Nephron progenitor cell (in vitro differentiated cells): ENCODE measurements at places on chromosomes 2 and 18.

- DNase-seq, result no peak
These were observed 4.7 kb downstream of the CDH19 start for GRCh38 chr18:66599190-66599589.

GRCh38 chr2:35463805-35464596, 891.6 kb upstream of the CRIM1 start:
- DNase-seq, result no peak

DNA sequence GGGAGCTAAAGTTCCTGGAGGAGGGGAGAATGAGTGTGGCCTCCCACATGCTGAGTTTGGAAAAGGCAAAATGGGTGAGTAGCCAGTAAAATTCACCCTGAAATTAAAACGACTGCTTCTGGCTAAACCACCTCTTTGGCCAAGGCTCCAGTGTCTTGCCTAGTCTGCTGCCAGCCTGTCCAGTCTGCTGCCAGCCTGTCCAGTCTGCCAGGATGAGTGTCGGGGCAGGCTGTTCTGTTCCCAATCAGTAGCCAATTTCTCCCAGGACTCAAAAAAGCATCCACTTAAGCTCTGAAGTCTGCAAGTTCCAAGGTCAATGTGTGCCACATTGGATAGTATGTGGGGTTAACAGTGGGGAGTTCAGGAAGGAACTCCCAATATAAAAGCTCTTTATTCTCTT, 134.6 kb upstream of the KLHL29 start:
- DNase-seq, result no peak

GRCh38 chr2:7338961-7339360, 421.7 kb downstream of the RNF144A start:
- no peak for DNase-seq

- DNase-seq, result peak; percentile 65
These were observed 17.9 kb downstream of the CAPN10 start for GRCh38 chr2:240604291-240604938.

- peak; percentile 15 for DNase-seq
These were observed 26.9 kb upstream of the DTNB start for GRCh38 chr2:25700221-25700660.

- DNase-seq, result no peak
These were observed 437.0 kb upstream of the ETAA1 start for GRCh38 chr2:66960161-66960560.

GRCh38 chr2:100252811-100253698, 69.2 kb downstream of the LONRF2 start:
- no peak for DNase-seq

DNA sequence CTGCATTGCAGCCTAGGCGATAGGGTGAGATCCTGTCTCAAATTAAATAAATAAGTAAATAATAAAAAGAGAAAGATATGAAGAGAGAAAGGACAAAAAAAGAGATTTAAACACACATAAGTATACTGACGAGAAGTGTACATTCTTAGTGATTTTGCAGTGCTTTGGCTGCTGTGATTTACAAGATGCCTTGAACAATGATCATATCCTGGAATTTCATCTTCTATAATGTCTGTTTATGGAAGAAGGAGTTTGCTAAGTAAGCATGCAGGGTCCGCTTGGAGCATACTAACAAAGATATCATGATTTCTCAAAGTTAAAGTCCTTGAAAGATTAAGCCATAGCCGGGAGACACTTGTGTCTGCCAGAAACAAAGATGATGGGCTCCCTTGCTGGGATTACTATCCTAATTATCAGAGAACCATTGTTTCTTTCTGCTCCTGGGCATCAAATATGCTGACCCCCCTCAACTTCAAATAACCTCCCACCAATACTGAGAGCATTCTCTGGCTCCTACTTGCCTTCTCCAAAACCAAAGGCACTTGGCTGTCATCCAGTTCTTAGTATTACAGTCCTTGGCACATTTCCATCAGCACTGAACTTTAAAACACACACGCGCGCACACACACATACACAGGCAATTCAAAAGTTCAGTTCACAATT, 47.5 kb upstream of the STAM2 start:
- DNase-seq, result no peak

- DNase-seq, result no peak
These were observed 83.6 kb downstream of the ASXL2 start for GRCh38 chr2:25794544-25795276.

GRCh38 chr18:9910661-9911060, 3.2 kb upstream of the VAPA start:
- DNase-seq, result no peak

GRCh38 chr2:45776160-45776955, 124.9 kb downstream of the PRKCE start:
- DNase-seq, result no peak

- no peak for DNase-seq
These were observed 4.4 kb downstream of the DLX2 start for GRCh38 chr2:172098287-172098649.

DNA sequence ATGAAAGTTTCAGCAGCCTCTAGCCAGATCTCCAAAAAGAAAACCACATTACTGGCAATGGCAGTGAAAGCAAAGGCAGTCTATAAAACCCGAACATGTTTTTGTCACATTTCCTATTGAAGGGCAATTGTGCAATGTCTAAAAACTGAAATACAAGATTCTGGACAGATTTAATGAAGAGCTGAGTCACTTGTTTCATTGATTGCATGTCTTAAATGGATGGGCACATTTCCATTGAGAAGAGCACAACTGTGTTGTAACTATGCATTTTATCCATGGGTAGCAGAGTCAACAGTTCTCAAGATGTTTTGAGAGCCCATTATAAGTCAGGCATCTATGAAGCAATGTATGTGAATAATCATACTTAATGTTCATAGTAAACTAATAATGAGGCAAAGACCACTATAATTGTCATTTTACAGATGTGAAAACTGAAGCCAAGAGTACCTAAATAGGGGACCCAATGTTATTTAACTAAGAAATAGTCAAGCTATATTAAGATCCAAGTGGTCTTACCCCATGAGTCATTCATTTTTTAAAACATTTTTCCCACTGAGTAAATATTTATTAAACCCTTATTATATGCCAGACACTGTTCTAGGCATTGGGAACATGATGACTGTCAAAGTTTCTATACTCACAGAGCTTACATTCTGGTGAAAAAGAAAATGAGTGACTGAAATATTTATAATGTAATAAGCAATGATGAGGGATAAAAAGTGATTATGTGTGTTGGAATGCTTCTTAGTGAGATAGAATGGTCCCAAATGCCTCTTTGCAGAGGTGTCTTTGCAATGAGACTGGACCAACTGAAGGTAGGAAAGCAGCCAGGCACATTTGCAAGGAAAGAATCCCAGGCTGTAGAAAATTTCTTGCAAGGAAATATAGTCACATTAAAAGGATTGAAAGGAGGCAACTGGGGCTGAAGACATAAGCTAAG, 818.9 kb upstream of the ACVR2A start:
- no peak for DNase-seq

- no peak for DNase-seq
These were observed 45.5 kb upstream of the MSH2 start for GRCh38 chr2:47357483-47357882.

DNA sequence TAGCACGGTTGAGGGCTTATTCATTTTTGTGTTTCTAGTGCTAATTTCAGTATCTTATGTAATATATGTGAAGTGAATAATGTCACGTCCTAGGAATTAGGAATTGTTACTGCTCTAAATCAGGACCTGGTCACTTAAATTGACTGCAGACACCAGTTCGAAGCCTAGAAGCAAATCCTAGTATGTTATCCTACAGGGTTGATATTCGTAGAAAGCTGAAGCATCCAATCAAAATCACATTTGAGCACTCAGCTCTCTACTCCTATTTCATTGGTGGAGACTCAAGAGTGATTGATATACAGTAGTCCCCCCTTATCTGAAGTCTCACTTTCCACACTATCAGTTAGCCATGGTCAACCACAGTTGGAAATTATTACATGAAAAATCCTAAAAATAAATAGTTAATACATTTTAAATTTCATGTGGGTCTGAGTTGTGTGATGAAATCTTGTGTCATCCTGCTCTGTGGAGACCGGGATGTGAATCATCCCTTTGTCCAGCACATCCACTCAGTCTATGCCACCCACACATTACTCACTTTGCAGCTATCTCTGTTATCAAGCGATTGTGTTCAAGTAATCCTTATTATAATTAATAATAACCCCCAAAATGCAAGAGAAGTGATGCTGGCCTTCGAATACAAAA, 35.2 kb upstream of the SCN9A start:
- DNase-seq, result no peak

GRCh38 chr18:48962994-48963561, 12.3 kb upstream of the SMAD7 start:
- no peak for DNase-seq

DNA sequence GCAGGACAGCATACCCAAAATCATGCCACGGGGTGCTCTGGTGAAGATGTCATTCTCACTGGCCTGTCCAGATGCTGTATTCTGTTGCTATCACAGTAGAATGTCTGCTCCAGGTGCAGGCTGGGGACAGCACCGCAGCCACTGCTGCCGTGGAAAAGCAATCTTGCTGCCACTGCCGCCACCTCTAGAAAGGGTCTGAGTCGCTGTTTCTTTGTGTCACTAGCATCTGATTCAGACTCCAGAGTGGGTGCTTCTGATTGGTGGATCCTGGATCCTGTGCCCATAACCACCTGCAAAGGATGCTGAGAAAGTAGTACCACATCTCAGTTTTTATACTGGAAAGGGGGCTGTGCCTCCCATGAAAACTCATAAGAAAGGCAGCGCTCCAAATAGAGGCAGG, 45.3 kb upstream of the CTLA4 start:
- DNase-seq, result no peak

DNA sequence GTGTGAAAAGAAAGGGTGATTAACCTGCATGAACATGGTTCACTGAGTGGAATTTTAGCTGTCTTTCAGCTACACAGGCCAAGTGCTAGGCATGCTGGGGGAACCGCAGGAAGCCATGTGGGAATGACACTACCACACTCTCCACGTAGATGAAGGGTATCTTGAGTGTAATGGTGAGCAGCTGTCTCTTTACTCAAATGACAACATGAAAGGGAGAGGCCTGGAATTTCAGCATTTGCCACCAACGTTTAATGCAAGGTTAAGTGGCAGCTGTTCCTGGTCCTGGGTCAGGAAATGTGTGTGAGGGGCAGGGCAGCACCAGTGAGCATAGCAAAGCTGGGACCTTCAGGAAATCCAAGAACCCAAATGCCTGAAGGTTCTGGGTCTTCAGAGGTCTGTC, 588.4 kb downstream of the SLC4A3 start:
- no peak for DNase-seq

- no peak for DNase-seq
These were observed 155.2 kb downstream of the IRS1 start for GRCh38 chr2:226644399-226644865.

DNA sequence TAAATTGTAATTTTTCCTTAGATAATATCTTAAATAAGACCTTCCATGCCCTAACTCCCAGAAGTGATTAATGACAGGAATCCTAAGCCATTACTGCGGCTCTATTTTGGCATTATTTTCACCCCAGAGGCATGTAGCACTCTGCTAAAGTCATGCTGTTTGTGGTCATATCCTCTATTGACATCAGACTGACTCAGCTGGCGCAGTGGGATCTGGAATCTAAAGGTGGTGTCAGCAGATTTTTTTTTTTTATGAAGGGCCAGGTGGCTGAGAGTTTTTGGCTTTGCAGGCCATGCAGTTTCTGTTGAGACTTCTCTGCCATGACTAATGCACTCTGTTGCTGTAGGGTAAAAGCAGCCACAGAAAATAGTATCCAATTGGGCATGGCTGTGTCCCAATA, 64.1 kb upstream of the ACVR1C start:
- DNase-seq, result no peak

DNA sequence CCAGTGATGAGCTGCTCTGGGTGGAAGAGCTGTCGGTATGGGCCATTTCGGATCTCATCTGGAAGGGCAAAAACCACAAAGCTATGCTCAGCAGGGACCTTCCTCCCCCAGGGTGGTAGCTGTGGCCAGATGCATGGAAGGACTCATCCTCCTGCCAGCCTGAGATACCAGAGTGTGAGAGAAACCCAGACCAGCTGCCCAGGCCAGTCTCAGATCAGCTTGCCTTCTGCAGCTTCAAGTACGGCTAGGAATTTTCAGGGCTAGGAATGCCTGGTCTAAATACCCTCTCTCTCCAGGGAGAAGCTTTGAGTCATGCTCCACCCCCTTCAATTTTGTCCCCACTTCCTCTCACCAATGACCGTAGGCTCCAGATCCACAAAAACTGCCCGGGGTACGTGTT, 1.4 kb upstream of the TUBA4B start:
- DNase-seq, result no peak

DNA sequence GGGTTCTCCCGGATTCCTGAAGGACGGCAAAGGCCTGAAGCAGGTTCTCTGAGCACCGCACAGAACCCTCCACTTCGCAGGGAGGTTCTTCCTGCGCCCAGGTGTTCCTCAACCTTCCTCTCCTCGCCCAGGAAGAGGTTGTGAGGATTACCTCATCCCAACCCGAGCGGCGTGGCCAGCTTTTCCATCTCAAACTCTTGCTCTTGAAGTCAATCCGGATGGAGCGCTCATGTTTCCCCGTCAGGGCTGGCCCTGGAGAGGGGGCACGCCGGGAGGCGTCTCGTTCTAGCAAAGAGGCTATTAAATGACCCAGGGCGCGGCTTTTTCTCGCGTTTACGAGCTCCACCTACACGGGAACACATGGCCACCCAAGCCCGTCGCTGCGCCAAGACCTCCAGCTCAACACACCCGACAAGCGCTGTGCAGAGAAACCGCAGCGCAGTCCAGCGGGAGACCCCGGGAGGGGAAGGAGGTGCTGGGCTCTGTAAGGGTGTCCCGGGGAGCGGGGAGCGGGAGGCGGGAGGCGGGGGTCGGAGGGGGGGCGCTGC, 540 bp upstream of the RAB10 start:
- peak; percentile 63 for DNase-seq

- DNase-seq, result no peak
These were observed 177.1 kb upstream of the HAAO start for GRCh38 chr2:42969231-42970150.

- no peak for DNase-seq
These were observed 512.8 kb upstream of the POU3F3 start for GRCh38 chr2:104340879-104341828.

DNA sequence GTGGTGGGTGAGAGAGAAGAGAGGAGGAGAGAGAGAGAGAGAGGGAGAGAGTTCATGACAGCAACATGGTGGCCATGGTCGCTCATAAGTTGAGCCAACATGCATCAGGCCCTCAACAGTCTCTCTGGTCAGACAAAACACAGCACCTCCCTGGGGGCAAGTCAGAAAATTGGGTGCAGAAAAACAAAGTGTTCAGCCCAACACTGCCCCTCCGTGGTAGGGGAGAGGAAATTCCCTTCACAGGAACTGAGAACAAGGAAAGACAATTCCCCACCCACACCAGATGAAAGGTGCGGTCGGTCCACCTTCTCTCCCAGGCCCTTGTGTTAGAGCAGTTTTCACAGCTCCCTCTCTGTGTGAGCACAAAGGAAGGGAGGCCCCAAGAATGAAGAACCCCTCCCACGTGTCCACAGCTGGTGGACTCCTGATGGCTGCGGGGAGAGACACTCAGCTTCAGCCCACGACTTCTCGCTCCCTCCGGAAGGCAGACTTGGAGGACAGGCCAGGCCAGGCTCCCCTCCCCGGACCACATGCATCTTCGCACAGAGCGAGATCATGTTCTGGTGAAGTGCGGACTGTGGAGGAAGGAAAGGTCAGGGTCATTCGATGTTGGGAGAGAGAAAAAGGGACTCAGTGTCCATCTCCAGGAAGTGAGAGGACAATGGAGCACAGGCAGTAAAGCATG, 181.7 kb downstream of the ANAPC1 start:
- peak; percentile 54 for DNase-seq

GRCh38 chr2:188970211-188970610, 4.0 kb upstream of the COL3A1 start:
- DNase-seq, result no peak

GRCh38 chr2:228417956-228418355, 236.5 kb upstream of the SPHKAP start:
- DNase-seq, result no peak
